ENCODE measurements at places on chromosomes 4 and X. TPM values are rescaled to one million over a fixed set of nuclear protein-coding genes. Genes with fewer than 3 reads are reported as not detected.

MAGEC1 gene
- total RNA-seq: not detected

GAGE2A gene
- total RNA-seq: not detected

PLP1 gene
- 0.12 TPM for total RNA-seq

MAGEE2 gene
- 0.24 TPM for total RNA-seq

MAGED2 gene
- 177 TPM for total RNA-seq

NCAPG gene
- 6.6 TPM for total RNA-seq

CLCN5 gene
- 14.5 TPM for total RNA-seq

PDGFC gene
- 22.4 TPM for total RNA-seq

SPANXN3 gene
- total RNA-seq: not detected

SRD5A3 gene
- 27.1 TPM for total RNA-seq

MRFAP1L1 gene
- 46.2 TPM for total RNA-seq

AIMP1 gene
- total RNA-seq: 38.9 TPM

DGAT2L6 gene
- not detected for total RNA-seq

XAGE2 gene
- total RNA-seq: 3.1 TPM

SH3D19 gene
- total RNA-seq: 84.6 TPM

GAGE12J gene
- not detected for total RNA-seq

HOPX gene
- 291 TPM for total RNA-seq

FRMD7 gene
- total RNA-seq: not detected

TBCK gene
- 43.9 TPM for total RNA-seq

HMX1 gene
- not detected for total RNA-seq

HTR2C gene
- total RNA-seq: not detected

ATP1B4 gene
- total RNA-seq: not detected

WAS gene
- total RNA-seq: 16.4 TPM

CYBB gene
- total RNA-seq: 255 TPM

CT45A10 gene
- not detected for total RNA-seq

GPR173 gene
- total RNA-seq: 2.0 TPM

FAM184B gene
- 0.18 TPM for total RNA-seq

SNX12 gene
- total RNA-seq: 69.2 TPM

GAGE1 gene
- total RNA-seq: not detected

PAGE5 gene
- not detected for total RNA-seq

SSX7 gene
- not detected for total RNA-seq

RAP2C gene
- total RNA-seq: 18.5 TPM

KIAA1210 gene
- total RNA-seq: 0.06 TPM

PRDM8 gene
- 0.52 TPM for total RNA-seq

ERCC6L gene
- 1.1 TPM for total RNA-seq

MAPK10 gene
- total RNA-seq: 17.4 TPM

GATA1 gene
- total RNA-seq: 0.47 TPM

TLR2 gene
- 170 TPM for total RNA-seq

SATL1 gene
- not detected for total RNA-seq

FGA gene
- total RNA-seq: 75.6 TPM

RAI2 gene
- 17.3 TPM for total RNA-seq

PRDM5 gene
- total RNA-seq: 13.8 TPM

AMTN gene
- total RNA-seq: 3.3 TPM

PRKX gene
- total RNA-seq: 23.6 TPM

MGAT4D gene
- not detected for total RNA-seq

DRD5 gene
- total RNA-seq: not detected
